ENCODE measurements at places on chromosomes 16 and 17.
A peak's percentile ranks its signal among the peaks of the same experiment; 100 is the strongest.

- no peak for DNase-seq
Observed at GRCh38 chr16:3839402-3840184, 40.9 kb downstream of the CREBBP start.

DNA sequence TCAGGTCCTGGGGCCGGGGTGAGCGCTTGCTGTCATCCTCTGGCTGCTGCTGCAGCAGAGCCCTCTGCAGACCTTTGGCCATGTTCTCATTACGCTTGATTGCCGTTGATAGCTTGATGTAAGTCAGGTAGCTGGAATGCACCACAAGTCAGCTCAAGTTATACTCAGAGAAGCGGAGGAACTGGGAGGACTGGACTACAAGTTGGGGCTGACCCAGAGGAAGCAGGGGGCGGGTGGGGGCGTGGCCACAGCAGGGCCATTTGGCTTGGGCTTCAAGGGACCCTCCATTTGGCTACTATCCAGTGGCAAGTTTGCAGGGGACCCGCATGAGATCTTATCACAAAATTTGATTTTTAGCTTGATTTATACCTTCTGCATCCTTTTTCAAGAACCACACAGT, 19.0 kb upstream of the EVPL start:
- DNase-seq: no peak

DNA sequence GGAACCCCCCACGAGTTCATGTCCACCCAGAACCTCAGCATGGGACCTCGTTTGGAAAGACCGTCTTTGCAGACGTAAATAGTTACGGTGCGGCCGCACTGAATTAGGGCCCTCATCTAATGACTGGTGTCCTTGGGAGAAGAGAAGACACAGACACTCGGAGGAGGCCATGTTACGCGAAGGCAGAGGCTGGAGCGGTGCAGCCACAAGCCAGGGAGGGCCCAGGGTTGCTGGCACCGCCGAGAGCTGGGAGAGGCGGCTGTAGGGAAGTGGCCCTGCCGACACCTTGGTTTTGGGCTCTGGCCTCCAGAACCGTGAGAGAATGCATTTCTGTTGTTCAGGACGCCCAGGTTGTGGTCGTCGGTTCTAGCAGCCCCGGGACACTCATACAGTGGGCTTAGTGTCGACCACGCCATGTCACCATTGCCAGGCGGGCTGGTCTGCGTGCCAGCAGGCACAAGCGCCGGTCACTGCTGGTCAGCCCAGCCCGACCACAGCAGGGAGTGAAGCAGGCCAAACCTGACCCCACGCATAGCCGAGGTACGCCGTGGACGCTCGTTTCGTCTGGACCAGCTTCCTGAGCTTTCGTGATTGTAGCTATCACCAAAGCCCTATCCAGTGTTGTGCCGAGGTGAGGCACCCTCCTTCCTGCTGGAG, 10.7 kb upstream of the WDR45B start:
- no peak for DNase-seq

DNA sequence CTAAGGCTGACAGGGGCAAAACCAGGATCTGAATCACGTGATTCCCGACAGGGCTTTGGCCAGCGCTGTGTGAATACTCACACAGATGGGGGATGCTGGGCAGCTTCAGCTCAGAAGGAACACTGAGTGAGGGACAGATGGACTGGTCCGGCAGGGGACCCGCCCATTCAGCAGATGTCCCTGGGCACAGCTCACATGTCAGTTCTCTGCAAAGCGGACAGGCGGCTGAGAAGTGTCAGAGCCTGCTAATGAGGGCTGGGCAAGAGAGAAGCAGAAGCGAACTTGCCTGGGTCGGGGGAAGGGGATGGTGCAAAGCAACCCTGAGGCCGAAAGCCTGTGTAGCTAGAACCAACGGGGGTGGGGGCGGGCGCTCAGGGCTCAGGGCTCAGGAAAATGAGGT, 11.9 kb upstream of the GLIS2 start:
- DNase-seq: peak; percentile 71

DNA sequence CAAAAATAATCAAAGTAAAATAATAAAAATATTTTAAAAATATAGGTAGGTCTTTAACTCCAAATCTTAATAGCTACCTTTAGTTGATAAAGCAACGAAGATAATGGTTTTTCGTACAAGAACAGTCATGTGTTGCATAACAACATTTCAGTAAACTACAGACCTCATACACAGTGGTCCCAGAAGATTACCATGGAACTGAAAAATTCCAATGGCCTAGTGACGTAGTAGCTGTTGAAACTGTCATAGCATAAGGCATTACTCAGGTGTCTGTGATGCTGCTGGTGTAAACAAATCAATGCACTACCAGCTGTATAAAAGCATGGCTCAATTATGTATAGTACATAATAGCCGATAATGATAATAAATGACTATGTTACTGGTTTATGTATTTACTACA, 43.9 kb downstream of the CREBBP start:
- DNase-seq: no peak

GRCh38 chr16:66366433-66367299, at the start of gene CDH5:
CDH5 (plus strand) TSS chr16:66366691; CDS start chr16:66379338, 12,647 bp downstream.
- peak; percentile 84 for DNase-seq

DNA sequence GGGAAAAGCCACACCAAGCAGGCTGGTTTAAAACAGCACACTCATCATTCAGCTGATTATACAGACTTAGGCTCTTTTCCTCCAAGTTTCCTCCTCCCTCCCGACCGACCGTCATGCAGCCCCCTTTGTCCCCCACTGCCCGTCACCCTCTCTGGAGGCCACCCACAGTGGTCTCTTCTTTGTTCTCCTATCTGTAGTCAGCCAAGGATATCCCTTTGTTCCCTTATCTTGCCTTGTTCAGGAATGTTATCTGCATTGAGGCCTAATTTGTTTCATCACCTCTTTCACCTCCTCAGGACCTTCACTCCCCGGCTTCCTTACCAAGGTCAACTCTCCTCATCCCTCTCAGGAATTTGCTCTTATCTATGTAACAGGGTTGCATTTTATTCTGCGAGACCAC, 186.4 kb upstream of the CDH13 start:
- DNase-seq: no peak

DNA sequence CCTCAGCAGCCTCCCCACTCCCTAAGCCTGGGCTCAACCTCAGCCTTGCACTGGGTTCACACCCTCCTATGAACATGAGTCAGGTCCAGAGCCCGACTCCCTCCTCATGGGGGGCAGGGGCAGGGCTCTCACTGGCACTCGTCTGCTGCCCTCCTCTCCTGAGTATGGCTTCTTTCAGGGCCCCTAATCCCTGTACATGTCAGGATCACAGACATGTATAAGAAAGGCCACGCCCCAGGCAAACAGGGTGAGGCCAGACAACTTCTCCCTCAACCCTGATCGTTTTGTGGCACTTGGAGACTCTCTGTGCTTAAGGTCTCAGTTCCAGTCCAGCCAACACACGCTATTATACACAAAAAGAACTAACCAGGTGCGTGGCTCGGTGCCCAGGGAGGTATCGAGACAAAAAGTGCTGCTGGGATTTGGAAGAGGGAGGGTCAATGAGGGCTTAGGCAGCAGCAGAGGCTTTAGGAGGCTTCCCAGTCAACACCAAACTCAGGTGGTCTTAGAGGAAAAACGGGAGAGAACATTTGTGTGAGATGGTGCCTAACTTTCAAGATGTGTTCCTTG, 45.2 kb downstream of the CMTM3 start:
- no peak for DNase-seq

DNA sequence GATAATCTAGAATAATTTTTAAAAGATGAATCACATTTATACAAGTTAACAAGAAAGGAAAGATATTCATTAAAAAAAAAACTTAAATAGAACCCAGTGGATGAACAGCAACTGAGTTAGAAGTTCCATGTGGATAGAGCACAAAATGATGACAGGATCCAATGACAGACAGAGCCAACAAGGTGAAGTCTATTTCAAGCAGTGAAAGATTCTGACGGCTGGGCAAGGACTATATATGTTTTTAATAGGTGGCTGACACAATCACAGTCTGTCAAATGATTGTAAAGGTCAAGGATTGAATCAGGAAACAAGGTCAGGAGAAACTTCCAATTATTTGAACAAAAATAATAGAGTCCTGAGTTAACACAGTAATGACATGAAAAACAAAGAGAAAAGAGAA, 1460.0 kb upstream of the CDH8 start:
- DNase-seq: no peak

- no peak for DNase-seq
Observed at GRCh38 chr17:57454729-57455062, 198.4 kb downstream of the MSI2 start.

- peak; percentile 83 for DNase-seq
Observed at GRCh38 chr17:39623356-39623950, 3.3 kb upstream of the PPP1R1B start.

GRCh38 chr16:87382023-87382785, 1.4 kb downstream of the FBXO31 start:
- DNase-seq: no peak

- DNase-seq: no peak
Observed at GRCh38 chr17:39920218-39921210, 2.1 kb upstream of the GSDMB start.

- DNase-seq: no peak
Observed at GRCh38 chr16:9139965-9140364, 48.5 kb downstream of the HAPSTR1 start.

DNA sequence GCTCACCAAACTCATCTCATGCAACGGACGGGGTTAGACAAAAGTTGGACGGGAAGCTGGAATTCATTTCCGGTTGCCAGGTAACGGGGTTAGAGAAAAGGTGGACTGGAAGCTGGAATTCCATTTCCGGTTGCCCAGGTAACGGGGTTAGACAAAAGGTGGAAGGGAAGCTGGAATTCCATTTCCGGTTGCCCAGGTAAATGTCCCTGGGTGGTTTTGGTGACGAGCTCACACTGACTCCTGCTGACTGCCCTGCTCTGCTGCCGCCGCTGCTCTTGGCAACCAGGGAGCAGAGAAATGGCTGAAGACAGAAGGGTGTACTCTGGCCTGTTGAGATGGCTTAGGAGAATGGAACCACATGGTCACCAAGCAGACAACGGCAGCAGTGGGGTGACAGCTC, 170.3 kb upstream of the RPH3AL start:
- DNase-seq: no peak

- DNase-seq: no peak
Observed at GRCh38 chr16:8625491-8626087, 4.1 kb downstream of the METTL22 start.

- peak; percentile 11 for DNase-seq
Observed at GRCh38 chr16:55506083-55506482, 2.8 kb upstream of the LPCAT2 start.

DNA sequence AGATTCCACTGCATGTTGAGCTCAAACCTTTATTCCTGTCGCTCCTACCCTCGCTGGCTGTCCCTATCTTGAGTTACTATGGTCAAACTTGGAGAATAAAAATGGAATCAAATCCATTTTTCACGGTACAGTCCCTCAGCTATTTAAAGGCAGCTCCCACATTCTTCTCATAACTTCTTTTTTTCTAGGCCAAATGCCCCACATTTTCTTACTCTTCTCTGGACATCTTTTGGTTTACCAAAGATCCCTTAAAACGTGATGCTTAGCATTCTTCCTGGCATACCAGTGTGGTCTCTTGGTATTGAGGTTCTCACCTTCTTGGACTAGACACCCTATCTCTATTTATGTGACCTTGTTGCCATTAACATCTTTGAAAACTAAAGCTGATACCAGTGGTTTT, 48.3 kb upstream of the MAF start:
- DNase-seq: no peak

DNA sequence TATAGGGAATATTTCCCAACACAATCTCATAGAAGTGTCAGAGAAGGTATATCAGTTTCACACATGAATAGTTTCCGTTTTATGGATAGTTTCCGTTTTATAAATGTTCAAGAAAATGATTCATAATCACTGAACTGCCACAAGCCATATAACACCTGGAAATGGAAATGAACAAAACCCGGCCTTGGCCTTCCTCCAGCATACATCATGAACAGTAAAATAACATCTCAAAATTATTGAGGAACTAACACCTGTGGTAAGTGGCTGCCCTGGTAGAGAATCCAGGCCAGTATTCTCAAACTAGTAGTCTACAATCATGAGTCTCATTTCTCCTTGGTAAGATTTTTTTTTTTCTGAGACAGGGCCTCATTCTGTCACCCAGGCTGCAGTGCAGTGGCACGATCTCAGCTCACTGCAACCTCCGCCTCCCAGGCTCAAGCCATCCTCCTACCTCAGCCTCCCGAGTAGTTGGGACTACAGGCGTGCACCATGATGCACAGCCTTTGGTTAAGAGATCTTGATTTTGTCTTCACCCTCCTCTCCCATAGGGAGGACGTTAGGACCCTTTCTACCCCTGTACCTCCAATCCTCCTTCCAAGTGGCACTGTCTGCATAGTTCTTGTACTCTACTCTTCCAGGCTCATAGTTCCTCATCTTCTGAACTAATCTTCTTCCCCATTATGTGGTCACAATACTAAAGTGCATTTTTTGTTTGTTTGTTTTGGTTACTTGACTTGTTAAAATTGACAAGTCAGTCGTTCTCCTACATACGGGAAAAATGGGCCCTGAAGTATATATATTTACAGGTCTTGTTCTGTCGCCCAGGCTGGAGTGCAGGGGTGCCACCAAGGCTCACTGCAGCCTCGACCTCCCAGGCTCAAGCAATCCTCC, 15.0 kb upstream of the RGS9 start:
- DNase-seq: no peak

GRCh38 chr16:53257001-53257400, 177.3 kb upstream of the RBL2 start:
- no peak for DNase-seq

DNA sequence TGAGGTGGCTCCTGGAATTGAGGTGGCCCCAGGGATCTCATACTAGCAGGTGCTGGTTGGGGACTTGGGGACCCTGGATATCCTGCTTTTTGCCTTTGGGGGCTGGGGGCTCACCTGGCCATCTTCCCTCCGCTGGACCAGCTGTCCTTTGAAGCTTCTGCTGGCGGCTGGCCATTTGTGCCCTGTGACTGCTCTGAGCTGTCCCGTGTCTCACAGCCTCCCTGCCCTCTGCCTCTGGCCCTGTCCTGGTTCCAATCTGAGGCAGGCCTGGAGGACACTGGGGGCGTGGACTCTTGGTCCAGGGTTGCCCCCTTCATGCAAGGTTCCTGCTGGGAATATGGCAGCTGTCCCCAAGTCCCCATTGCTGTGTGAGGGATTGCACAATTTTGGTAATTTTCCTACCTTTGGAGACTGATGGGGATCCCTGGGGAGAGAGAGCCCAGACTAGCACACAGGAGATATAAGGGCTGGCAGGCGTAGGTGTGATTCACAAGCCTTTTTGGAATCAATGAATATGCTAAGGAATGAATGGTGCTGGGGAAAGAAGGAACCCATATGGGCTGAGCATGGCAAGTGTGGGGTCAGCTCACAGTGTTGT, 19.2 kb downstream of the ADCY7 start:
- DNase-seq: no peak

DNA sequence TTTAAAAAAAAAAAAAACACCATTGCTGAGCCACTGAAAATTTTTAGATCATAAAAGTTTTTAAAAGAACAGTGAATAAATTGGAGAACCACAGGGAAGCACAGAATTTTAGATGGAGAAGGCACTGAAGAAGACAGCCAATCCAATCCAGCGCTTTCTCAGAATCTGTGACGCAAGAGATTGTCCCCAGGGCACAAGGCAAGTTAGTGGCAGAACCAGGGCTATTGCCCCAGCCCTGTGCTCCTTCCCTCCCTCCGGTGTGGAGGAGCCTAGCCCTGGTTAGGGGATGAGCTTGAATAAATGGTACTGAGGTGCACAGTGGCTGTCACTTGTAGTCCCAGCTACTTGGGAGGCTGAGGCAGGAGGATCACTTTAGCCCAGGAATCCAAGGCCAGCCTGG, 108.3 kb downstream of the ZNF423 start:
- no peak for DNase-seq

Data from right hindlimb (tissue), 1 donor.